ENCODE measurements at places on chromosomes 13 and 19. TPM values are rescaled to one million over a fixed set of nuclear protein-coding genes. Genes with fewer than 3 reads are reported as not detected.

The ZNF564 gene
- polyA plus RNA-seq, result 3.2 TPM

The KCNC3 gene
- polyA plus RNA-seq, result 12.3 TPM

The FAM32A gene
- polyA plus RNA-seq, result 62.0 TPM

DNA sequence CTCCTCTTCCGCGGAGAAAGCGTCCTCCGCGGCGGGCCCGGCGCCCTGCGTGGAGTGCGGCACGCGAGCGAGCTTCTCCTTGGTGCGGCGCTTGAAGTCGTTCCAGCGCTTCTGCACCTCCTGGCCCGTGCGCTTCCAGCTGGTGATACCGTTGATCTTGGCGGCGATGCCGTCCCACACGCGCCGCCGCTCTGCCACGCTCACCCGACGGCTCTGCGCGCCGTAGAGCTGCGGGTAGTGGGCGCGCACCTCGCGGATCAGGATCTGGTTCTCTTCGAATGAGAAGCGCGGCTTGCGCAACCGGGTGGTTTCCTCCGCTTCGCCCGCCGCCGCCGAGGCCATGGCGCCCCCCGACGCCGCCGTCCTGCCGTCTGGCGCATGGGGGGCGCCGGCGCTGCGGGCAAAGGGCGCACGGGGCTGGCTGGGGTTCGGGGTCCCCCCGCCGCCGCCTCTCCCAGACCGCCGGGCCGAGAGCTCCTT lies 941 bp downstream of the MYPOP start:
- DNase-seq, result peak; percentile 64

- DNase-seq, result peak; percentile 81
Measured at GRCh38 chr19:41595258-41595889, 19.4 kb downstream of the CEACAM21 start.

GRCh38 chr19:56351208-56351607 lies 36.6 kb upstream of the ZSCAN5A start:
- no peak for DNase-seq

DNA sequence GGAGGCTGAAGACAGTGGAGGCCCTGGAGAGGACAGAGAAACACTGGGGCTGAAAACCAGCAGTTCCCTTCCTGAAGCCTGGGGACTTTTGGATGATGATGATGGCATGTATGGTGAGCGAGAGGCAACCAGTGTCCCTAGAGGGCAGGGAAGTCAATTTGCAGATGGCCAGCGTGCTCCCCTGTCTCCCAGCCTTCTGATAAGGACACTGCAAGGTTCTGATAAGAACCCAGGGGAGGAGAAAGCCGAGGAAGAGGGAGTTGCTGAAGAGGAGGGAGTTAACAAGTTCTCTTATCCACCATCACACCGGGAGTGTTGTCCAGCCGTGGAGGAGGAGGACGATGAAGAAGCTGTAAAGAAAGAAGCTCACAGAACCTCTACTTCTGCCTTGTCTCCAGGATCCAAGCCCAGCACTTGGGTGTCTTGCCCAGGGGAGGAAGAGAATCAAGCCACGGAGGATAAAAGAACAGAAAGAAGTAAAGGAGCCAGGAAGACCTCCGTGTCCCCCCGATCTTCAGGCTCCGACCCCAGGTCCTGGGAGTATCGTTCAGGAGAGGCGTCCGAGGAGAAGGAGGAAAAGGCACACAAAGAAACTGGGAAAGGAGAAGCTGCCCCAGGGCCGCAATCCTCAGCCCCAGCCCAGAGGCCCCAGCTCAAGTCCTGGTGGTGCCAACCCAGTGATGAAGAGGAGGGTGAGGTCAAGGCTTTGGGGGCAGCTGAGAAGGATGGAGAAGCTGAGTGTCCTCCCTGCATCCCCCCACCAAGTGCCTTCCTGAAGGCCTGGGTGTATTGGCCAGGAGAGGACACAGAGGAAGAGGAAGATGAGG lies 1.5 kb downstream of the PPP1R15A start:
- no peak for DNase-seq

DNA sequence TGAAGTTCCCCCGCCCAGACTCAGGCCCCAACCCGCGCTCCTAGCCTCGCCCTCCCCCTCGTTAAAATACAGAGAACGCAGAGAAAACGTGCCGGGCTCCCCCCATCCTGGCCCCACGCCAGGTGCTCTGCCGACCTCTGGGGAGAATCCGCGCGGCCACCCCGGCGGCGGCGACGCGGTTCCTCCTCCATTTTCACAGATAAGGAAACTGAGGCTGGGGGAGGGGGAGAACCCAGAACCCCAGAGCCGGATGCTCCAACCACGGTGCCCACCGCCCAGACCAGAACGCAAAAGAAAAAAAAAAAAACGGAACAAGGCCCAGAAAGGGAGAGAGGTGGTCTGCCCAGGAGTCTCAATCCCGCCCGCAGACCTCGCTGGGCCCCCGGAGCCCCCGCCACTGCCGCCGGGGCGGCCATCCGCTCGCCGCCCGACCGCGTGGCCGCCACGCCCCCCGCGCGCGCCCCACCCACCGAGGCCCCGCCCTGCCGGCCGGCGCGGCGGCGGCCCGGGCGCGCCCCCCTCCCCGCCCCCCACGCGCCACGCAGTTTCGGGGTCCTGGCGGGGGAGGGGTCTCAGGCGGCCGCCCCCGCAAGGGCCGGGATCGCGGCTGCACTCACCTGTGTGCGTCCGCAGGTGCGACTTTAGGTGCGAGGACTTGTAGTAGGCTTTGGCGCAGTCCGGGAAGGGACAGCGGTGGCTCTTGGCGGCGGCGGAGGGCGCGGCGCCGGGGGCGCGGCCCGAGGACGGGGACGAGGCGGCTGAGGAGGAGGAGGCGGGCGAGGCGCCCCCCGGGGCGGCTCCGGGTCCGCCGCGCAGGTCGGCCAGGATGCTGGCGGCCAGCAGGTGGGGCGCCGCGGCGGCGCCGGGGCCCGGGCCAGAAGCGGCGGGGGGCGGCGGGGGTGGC lies 703 bp downstream of the KLF16 start:
- peak; percentile 80 for DNase-seq

DNA sequence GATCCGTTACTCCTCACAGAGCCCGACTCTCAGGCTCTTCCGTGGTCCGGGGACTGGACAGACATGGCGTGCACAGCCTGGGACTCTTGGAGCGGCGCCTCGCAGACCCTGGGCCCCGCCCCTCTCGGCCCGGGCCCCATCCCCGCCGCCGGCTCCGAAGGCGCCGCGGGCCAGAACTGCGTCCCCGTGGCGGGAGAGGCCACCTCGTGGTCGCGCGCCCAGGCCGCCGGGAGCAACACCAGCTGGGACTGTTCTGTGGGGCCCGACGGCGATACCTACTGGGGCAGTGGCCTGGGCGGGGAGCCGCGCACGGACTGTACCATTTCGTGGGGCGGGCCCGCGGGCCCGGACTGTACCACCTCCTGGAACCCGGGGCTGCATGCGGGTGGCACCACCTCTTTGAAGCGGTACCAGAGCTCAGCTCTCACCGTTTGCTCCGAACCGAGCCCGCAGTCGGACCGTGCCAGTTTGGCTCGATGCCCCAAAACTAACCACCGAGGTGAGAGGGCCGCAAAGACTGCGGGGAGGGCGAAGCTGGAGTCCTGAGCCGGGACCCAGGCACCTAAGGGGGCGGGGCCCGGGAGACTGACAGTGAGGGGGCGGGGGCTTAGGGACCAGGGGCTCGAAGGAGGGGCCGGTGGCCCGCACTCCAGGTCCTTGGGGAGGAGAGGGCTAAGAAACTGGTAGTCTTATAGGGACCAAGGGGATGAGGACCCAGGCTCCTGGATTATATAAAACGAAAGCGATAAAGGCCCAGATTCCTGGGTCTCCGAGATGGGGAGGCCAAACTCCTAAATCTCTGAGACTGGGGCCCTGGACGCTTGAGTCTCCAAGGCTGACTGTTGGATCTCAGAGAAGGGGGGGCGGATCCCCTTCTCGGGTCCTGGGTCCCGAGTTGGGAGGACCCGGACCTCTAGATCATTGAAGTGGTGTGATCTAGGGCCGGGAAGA lies 2.0 kb downstream of the ETV2 start:
- peak; percentile 93 for DNase-seq

GRCh38 chr13:45439781-45440462 lies 21.7 kb upstream of the SLC25A30 start:
- no peak for DNase-seq

GRCh38 chr19:11577451-11578257 lies at the start of gene ACP5:
Gene ACP5, minus strand, starts transcription at chr19:11577645. Its CDS starts 328 bp downstream, at chr19:11577317.
- peak; percentile 41 for DNase-seq

DNA sequence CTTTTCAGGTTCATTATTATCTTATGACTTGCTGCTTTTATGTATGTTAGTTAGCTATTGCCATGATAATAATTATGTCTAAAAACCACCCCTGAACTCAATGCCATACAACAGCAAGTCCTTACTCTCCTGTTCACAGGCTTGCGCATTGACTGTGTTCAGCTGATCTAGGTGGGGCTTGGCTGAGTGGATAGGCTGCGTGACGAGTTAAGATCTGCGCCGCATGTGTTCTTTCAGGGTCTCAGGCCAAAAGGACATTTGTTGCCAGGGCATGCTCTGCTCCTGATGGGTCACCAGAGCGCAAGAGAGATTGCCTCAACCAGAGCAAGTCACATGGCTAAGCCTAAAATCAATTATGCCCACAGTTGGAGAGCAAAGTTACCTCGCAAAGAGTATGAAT lies 859 bp downstream of the ZNF568 start:
- DNase-seq, result peak; percentile 12

DNA sequence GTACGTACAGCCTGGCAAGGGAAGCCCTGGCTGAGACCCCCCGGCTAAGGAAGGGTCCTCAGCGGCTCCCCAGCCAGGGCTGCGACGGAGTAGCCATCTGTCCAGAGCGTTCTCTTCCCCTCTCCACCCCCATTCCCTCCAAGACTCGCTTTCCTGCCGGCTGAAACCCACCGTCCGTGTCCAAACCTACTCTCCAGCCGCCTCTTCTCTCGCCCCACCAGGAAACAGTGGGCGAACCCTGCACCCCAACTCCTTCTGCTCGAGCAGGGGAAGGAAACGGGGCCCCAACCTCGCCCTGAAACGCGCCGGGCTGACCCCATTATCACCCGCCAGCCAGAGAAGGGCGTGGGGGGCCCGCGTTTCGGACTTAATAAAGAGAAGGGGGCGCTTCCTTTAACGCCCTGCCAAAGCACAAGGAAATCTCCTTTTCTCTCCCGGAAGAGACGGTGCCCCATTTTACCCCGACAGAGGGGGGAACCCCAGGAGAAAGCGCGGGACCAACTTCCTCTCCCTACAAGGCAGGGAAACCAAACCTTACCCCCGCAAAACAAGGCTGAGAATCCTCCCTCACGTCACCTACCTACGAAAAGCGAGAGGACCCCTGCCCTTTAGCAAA lies 2.5 kb downstream of the ZC3H4 start:
- peak; percentile 78 for DNase-seq

DNA sequence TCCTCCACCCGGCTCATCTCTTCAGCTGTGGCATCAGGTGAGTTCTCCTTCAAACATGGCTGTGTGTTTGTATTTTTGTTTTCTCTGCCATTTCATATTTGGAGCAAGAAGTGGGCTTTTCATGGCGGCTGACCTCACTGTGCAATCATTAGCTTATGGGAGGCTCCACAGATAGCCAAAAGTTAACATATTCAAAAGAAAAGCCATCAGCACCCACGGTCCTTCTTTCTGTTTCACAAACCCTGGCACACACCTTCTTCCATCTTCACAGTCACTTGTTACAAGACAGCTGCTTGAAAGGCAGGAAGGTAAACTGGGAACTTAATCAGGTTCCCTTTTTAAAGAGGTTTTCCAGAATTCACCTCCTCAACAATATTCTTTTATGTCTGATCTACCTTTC lies 69.3 kb upstream of the ATP12A start:
- DNase-seq, result no peak

- no peak for DNase-seq
Measured at GRCh38 chr13:73109969-73110368, 51.2 kb downstream of the KLF5 start.

- no peak for DNase-seq
Measured at GRCh38 chr13:54301085-54301484, 1272.5 kb downstream of the OLFM4 start.

GRCh38 chr19:4328243-4328990 lies 10.2 kb downstream of the STAP2 start:
- DNase-seq, result peak; percentile 93

DNA sequence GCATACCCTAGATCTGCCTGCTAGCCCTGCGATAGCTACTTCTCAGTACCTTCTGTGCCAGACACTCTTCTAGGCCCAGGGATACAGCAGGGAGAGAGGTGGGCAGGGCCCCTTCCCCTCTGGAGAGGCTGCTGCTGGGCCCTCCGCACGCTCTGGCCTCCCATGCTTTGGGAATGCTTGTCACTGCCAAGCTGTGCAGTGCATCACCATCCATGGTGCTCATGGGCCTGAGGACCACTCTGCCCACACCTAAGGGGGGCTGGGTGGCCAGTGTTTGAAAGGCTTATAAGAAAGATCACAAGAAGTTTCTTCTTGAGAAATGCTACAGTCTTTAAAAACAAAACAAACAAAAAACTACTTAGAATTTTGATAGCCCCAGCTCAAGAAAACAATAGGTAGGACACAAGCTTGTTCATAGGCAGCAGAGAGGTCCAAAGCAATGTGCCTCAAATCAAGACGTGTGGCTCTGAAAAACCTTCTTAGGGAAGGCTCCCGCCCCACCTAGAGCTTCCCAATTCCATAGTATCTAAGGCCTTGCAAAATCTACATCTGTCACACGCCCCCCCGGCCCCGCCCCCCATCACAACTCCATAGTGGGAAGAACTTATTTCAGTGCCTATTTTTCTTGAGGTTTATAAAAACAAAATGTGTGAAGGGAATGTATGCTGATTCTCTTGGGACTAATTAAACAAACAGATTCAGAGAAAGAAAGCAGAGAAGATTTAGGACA lies 145.8 kb downstream of the TM9SF2 start:
- DNase-seq, result no peak

Measured in B cell (primary cell).